ENCODE measurements at places on chromosomes 5 and 9. TPM values are rescaled to one million over a fixed set of nuclear protein-coding genes. Genes with fewer than 3 reads are reported as not detected.
A peak's percentile ranks its signal among the peaks of the same experiment; 100 is the strongest.

- no peak for DNase-seq
Observed at GRCh38 chr9:22992780-22993179, 546.2 kb downstream of the DMRTA1 start.

DNA sequence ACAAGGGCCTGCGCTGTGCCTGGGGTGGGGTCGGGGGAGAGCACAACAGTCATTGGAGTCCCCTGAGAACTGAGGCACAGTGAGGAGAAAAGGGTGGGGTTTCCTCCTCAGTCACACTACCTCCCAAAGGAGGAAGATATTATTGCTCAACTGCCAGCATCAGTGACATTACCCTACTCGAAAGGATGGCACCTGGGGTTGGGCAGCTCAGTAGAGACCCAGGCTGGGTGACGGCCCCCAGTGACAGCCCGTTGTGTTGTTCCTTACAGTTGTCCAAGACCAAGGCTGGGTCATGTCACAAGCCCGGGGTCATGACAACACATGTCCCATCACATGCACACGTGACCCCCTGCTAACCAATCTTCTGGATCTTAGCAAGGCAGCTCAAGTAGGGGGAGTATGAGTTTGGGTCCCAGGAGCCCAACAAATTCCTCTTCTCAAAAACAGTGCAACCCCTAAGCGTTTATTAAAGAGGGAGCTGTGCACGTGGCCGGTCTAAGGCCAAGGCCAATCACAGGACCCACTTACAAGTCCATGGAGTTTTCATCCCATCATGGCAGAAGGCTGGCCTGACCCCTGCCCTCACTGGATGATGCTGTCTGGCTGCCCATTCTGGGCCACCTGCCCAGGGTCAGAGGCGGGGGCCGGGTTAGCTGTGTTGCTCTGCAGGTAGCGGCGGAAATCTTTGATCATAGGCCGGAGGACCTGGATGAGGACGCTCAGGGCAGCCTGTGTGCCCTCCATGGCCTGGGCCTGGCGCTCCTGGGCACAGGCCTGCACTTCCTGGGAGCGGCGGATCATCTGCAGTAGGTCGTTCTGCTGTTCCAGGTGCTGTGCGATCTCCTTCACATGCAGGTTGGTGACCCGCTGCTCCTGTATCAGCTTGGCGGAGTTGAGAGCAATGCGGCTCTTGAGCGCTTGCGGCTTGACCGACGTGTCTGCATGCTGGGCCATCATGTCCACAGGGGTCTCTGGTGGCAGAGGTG is 4.0 kb downstream of the NAIF1 start:
- no peak for DNase-seq

- DNase-seq: peak; percentile 25
Observed at GRCh38 chr9:8262625-8263622, 463.3 kb upstream of the DMAC1 start.

GRCh38 chr5:43396762-43397304 is 15.4 kb downstream of the CCL28 start:
- peak; percentile 3 for DNase-seq

- DNase-seq: no peak
Observed at GRCh38 chr9:89754193-89754592, 149.4 kb downstream of the GADD45G start.

GRCh38 chr9:34375901-34376595 is 650 bp downstream of the MYORG start:
- peak; percentile 45 for DNase-seq

GRCh38 chr9:81499021-81499454 is 190.3 kb downstream of the TLE1 start:
- no peak for DNase-seq

DNA sequence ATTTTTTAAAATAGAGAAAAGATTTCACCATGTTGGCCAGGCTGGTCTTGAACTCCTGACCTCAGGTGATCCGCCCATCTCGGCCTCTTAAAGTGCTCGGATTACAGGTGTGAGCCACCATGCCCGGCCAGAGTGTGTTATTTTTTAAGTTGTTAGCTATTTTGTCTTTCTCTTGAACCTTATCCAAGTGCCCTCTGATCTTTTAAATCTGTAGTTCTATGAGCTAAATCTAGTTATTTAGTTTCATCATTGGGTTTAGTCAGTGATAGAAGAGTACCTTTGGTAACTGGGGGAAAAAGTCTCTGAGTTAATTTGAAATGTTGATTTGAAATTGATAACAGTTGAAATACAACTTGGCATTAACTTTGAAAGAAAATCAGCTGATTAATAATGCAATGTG is 88.3 kb downstream of the NNT start:
- no peak for DNase-seq

- DNase-seq: no peak
Observed at GRCh38 chr9:137974746-137975526, 97.4 kb downstream of the CACNA1B start.

- no peak for DNase-seq
Observed at GRCh38 chr5:36238502-36239295, 3.0 kb downstream of the NADK2 start.

Gene NUTM2F
- total RNA-seq: 0.22 TPM

Gene NR4A3
- 0.26 TPM for total RNA-seq

Gene C8G
- not detected for total RNA-seq

Gene SHLD3
- 5.7 TPM for total RNA-seq

Gene CARD9
- total RNA-seq: not detected
